ENCODE measurements at places on chromosomes 12 and 14. TPM values are rescaled to one million over a fixed set of nuclear protein-coding genes. Genes with fewer than 3 reads are reported as not detected.

GRCh38 chr14:99543370-99543769 lies 60.6 kb downstream of the CCDC85C start:
- no peak for DNase-seq

DNA sequence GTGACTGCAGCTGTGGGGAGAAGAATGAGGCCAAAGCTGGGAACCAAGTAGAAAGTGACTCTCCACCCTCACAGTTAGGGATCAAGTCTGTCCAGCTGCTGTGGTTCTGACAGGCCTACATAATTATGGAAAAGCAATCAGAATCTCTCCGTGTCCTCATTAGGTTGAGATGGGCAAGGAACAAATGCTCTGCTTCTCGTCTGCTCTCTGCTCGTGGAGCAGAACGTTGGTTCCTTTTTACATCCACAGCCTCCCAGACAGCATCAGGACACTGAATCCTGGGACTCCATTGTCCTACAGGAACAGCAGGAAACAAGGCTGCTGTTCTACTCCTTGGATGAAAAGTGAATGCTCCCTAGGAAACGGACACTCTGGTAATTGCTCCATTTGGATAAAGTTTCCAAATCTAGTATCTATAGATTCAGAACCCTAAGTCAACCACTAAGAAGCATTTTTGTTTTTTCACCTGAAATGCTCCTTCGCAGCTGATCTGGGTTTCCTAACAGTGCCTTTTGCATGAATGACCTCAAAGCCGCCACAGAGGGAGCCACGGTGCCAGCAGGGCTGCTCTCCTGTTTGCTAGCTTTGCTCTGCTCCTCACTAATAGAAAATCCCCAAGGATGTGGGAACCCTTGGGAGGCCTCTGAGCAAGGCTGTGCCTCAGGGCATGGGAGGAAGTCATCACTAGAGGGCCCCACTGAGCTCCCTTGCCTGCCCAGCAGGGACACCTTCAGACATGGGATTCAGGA lies 102.0 kb downstream of the EGLN3 start:
- DNase-seq: no peak

GRCh38 chr12:116130431-116130830 lies 147.1 kb downstream of the MED13L start:
- DNase-seq: no peak

- DNase-seq: no peak
Measured at GRCh38 chr12:45302621-45303369, 86.9 kb downstream of the ANO6 start.

DNA sequence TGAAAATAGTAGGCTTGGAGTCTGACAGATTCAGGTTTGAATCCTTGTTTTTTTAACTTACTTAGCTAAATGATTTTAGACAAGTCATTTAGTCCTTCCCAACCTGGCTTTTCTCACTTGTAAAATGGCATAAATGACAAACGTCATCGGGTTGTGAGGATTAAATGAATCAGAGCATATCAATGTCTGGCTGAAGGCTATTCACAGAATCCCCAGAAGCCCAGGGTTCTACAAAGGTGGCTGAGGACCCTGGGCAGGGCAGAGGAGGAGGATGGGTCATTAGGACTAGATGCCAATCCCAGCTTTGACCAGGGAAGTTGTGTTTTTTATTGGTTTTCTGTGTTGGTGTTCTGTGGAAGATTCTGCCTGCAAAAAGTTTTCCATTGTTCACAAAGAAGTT lies 7.6 kb upstream of the PTPRB start:
- no peak for DNase-seq

- no peak for DNase-seq
Measured at GRCh38 chr12:27460471-27460978, 14.0 kb downstream of the SMCO2 start.

GRCh38 chr12:12676605-12677004 lies 19.4 kb downstream of the GPR19 start:
- no peak for DNase-seq

- DNase-seq: no peak
Measured at GRCh38 chr14:49203676-49204075, 382.5 kb downstream of the RPS29 start.

- DNase-seq: no peak
Measured at GRCh38 chr14:54577494-54577893, 10.6 kb downstream of the SAMD4A start.

DNA sequence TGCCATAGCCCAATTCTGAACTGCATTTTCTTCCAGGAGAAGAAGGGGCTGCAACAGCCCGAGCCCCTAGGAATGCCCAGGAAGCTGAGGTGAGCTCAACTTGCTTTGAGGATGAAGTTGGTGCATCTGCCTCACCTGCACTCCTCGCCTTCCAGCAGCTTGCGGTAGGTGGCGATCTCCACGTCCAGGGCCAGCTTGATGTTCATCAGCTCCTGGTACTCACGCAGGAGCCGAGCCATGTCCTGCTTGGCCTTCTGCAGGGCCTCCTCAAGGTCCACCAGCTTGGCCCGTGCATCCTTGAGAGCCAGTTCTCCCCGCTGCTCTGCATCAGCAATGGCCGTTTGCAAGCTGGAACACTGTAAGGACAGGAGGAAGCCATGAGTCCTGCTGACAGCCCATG lies 6.0 kb downstream of the KRT75 start:
- no peak for DNase-seq

- no peak for DNase-seq
Measured at GRCh38 chr12:29611906-29612305, 114.4 kb upstream of the OVCH1 start.

Gene TCP11L2
- 34.7 TPM for polyA plus RNA-seq

Measured in naive thymus-derived CD8-positive, alpha-beta T cell (primary cell).